Naive thymus-derived CD8-positive, alpha-beta T cell (primary cell): ENCODE measurements at places on chromosomes 4 and X. TPM values are rescaled to one million over a fixed set of nuclear protein-coding genes. Genes with fewer than 3 reads are reported as not detected.

MAGEA2B gene
- total RNA-seq = not detected

CT45A5 gene
- total RNA-seq = not detected

IL13RA1 gene
- total RNA-seq = 1.3 TPM

TCEAL9 gene
- 2.0 TPM for total RNA-seq
